ENCODE measurements at places on chromosomes 1 and 21.

DNA sequence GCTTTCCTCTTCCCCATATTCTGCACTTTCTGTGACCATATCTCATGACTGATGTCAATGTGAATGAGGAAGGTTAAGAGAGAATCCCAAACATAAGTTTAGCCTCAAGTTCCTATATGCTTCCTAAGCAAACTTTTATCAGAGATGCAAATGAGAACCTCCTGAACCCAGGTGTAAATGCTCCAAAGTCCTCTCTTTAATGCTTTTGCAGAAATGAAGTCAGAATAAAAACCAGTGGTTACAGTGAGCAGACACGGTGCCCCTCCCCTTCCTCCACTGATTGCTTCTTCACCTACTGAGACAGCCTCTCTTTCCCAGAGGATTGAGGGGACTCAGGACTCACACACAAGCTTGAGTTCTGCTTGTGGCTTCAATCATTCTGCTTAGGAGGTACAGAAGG lies 11.6 kb upstream of the PIGC start:
- no peak for DNase-seq

GRCh38 chr1:7975212-7975865 lies 13.8 kb downstream of the PARK7 start:
- DNase-seq = peak; percentile 29

GRCh38 chr1:114008993-114009392 lies 29.7 kb downstream of the OLFML3 start:
- DNase-seq = no peak

DNA sequence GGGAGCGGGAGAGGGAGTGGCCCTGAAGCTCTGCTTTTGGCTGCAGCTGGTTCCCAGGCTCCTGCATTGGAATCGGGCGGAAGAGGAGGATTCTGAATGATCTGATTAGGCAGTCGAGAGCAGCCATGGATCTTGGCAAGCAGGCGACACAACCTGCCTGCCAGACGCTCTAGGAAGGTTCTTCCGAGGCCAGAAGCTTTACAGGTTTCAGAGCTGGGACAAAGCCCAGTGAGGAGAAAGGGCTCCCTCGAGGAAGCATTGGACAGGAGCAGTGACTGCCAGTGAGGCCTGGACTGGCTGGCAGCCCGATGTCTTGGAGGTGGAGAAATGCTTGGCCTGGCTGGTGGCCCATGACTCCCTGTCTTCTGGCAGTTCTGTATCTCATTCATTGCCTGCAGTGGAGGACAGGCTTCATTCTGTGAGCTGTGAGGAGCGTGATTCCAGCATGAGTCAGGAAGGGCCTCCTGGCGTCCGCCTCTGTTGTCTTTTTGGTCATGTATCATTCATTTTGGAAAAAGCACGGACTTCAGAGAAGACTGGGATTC lies 132.7 kb upstream of the IPO9 start:
- no peak for DNase-seq

DNA sequence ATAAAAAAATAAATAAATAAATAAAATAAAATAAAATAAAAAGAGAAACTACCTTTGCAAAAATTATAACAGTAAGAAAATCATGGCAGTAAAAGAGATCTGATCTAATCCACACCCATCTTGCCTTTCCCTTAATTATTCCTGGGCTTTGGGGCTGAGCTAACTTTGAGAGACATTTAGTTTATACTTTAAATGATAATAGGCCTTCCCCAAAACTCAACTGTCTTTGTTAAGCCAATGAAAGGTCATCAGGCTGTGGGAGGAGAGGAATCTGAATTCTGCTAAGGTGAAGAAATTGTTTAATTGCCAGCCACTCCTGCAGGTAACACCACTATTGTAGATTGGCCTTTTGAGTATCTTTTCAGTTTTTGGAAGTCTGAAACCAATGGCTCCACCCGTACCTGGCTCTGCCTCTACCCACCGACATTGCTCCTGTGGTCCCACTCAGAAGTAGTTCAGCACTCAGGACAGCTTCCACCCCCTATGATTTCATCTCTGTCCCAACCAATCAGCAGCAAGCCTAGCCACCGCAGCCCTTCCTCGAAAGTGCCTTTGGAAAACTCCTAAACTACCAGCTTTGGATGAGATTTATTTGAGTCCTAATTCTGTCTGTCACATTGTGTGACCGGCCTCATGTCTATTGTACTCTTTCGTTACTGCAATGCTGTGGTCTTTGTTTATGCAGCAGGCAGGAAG lies 23.0 kb upstream of the PNRC2 start:
- no peak for DNase-seq

- DNase-seq = no peak
Observed at GRCh38 chr1:58290685-58291372, 255.7 kb downstream of the OMA1 start.

- DNase-seq = no peak
Observed at GRCh38 chr1:89112871-89113613, 12.9 kb downstream of the GBP2 start.

DNA sequence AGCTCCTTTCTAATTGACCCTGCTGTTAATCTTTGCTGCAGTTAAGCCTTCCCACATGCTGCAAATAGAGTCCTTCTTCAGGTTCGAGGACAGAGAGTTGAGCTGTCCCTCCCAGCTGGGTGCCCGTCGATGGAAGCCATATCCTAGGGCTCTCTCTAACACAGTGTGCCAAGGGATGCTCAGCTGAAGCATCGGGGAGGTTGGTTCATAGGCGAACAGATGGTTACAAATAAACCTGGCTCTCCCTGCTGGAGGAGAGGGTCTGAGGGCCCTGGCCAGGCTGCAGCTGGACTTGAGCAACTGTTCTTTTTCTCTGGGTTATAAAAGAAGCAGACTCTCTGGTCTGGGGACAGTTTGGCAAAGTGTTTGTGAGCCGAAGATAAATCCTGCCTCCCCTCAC lies 120.3 kb upstream of the C8B start:
- no peak for DNase-seq

- DNase-seq = no peak
Observed at GRCh38 chr1:54403405-54403804, 2.8 kb downstream of the SSBP3 start.

DNA sequence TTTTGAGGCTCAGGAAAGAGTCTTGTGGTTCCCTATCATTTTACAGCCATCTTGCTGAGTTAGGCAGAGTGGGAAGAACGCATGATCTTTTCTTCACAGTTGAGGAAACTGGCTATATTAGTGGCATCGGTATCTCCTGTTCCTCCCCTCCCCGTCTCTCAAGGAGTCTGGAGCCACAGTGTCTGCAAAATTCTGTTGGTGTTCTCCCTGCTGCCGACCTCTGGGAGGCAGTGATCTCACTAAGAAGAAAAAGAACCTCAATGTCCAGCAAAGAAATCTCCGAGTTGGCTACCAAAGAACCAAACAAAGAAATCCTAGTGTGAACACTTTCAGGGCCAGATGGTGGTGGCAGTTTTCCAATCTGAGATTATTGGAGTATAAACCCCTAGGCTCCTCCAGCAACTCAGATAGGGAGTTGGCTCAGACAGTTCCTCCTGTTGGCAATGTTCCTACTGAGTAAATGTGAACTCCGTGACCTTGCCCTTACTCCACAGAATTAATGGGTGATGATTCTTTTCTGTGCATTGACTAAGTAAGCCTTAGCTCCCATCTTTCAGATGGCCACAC lies 41.2 kb downstream of the PRAMEF20 start:
- DNase-seq = no peak

DNA sequence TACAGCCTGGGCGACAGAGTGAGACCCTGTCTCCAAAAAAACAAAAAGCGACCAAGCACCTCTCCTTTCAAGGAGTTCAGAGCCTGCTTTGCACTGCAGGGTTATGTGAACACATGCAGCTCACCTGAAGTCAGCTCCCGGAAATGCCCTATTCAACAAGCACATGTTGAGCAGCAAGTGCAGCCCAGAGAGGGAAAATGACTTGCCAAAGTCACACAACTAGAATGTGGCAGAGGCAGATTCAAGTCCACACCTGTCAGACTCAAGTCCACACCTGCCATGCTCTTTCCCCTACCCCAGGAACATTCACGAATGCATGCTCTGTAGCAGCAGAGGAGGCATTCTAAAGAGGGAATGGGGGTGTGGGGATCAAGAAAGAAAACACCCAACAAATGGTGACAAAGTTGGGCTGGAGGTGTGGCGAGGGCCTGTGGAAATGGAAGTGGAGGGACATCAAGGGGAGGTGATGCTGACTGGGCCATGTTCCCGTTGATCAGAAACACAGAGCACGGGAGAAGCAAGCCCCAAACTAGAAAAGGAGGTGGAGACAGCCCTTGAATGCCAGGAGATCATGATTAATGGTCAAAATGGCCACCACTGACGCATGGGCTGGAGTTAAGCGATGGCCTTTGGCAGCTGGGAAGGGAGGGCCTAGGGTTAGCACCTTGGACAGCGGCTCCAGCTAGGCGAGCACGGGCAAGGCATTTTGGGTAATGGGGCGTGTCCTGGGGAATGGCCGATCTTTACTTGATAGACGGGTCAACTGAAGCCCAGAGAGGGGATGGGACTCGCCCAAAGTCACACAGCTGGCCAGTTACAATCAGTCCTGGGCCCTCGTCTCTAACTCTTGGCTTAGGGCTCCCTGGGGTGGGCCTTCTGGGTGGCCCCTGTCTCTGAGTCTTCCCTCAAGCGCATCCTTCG lies 21.5 kb downstream of the RAP1GAP start:
- DNase-seq = no peak

DNA sequence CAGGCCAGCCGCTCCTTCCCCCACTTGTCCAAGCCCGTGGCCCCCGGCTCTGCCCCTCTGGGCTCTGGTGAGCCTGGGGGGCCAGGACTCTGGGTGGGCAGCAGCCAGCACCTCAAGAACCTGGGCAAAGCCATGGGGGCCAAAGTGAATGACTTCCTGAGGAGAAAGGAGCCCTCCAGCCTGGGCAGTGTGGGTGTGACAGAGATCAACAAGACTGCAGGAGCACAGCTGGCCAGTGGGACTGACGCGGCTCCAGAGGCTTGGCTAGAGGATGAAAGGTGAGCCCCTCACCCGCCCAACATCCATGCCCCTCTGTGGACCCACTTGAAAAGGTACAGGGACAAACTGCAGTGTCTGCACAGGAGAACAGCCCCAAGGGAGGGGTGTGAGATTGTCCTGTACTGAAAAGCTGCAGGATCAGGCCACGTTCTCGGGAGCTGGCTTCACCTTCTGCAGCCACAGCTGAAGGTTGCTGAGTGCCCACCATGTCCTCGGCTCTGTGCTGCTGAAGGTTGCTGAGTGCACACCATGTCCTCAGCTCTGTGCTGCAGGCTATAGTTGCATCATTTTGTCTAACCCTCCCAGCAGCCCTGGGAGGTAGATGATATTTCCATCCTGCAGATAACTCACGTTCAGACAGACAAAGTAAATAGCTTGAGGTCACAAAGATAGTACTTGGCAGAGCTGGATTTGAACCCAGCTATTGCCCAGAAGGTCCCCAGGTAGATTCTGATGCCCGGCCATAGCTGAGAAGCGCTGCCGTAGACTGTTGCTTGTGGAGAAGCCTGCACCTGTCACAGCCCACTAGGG lies 618 bp downstream of the C1orf226 start:
- no peak for DNase-seq

GRCh38 chr21:25845729-25846256 lies 111.0 kb downstream of the GABPA start:
- no peak for DNase-seq

- no peak for DNase-seq
Observed at GRCh38 chr1:171801487-171801891, 20.0 kb downstream of the METTL13 start.

GRCh38 chr21:37860416-37860815 lies 55.8 kb downstream of the KCNJ6 start:
- DNase-seq = no peak

- DNase-seq = no peak
Observed at GRCh38 chr1:187157115-187157514, 328.4 kb downstream of the PLA2G4A start.

DNA sequence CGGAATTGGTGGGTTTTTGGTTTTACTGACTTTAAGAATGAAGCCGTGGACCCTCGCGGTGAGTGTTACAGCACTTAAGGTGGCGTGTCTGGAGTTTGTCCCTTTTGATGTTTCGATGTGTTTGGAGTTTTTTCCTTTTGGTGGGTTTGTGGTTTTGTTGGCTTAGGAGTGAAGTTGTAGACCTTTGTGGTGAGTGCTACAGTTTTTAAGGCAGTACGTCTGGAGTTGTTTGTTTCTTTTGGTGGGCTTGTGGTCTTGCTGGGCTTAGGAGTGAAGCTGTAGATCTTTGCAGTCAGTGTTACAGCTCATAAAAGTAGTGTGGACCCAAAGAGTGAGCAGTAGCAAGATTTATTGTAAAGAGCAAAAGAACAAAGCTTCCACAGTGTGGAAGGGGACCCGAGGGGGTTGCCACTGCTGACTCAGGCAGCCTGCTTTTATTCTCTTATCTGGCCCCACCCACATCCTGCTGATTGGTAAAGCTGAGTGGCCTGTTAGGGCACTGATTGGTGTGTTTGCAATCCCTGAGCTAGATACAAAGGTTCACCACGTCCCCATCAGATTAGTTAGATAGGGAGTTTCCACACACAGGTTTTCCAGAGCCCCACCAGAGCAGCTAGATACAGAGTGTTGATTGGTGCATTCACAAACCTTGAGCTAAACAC lies 20.9 kb downstream of the HENMT1 start:
- DNase-seq = peak; percentile 60

DNA sequence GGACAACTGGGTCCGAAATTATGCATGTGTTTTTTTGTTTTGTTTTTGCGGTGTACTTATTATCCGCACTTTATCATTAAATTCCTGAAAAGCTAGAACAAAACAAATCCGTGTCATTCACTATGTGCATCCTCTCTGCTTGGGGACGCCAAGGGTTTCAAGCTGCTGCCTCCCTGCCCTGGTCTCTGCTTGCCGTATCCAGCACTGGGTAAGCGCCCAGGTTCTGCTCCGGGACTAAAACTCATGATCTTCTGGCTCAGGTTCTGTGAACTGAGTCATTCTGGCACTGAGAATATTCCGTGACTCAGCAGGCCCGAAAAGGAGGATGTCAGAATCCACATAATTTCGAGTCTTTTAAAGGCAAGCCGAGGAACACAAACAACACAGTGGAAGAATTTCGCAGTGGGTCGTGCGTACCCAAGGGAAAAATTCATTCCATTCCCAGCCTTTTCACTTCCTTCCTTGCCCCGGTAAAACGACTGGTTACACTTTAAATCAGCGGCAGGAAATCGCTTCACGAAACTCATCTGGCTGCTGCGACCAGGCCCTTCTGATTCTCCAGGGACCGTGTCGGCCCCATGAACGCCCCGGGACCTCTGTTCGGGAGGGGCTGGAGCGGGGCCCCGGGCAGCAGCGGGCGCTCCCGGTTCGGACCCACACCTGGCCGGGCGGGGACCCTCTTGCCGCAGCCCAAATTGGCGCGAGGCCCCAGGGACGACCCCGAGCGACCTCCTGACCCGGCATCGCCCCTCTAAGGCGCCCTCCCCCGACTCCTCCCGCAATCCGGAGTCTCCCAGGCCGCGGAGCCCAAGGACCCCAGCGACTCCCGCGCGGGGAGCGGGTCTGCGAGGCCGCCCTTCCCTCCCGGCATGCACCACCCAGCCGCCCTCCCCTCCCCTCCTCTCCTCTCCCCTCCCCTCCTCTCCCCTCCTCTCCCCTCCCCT lies 746 bp upstream of the LAMC1 start:
- DNase-seq = peak; percentile 15

- no peak for DNase-seq
Observed at GRCh38 chr1:41847733-41848132, 71.0 kb downstream of the HIVEP3 start.

DNA sequence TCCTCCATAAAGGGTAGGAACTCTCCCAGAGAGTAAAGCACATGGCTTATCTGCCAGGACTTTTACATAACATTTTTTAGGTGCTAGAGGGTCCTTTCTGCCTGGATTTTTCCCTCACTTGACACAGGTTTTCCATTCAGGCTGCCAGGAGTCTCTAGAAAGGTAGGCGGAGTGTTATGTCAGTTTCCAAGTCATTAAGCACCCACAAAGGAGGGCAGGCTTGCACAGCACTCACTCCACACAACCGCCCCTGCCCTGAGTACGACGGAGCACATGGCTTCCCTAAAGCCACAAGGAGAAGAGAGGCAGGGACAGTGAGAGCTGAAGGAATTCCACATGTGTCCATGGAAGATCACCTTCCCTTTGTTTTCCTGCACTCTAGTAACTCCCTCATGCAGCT lies 55.7 kb downstream of the CAPZB start:
- no peak for DNase-seq

Measured in activated CD8-positive, alpha-beta memory T cell treated with anti-CD3 and anti-CD28 coated beads, Interleukin-2, amount 50 U/mL, for 4 hours (primary cell).